ENCODE measurements at places on chromosomes 2 and 18.

DNA sequence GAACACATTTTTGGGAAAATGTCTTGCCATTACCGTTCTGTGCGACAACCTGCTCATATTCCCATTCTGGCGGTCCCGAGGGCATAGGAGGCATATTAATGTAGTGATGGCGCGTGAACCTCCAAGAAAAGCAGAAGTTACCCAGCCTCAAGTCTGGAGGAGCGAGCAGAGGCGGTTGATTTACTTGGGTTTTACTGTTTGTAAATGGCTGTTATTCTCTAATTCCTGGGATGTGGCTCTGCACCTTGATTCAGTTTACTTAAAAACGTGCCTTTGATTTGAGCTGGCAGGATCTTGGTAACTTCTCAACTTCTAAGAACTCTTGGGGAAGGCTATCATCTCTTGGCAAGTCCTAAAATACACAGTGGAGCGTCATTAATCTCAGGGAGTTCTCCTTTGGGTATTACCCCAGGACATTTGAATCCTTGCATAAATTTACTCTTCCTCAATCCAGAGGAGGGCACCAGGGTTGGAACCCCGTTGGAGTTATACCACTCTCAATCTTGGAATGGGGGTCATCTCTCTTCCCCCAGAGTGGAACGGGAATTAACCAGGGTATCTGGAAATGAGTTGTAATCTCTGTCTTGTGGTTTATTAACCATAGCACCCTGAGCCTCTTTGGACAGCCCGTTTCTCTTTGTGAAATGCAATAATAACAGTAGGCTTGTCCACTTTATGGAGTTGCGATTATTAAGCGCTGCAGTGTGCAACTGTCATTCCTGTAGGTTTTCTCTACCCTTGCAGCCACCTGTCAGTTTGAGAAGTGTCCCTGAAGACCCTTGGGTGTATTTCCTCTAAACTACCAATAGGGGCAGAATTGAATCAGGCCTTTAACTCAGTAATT, 2.1 kb downstream of the HK2 start:
- no peaks in the 10 kb centered on the region for H3K36me3 ChIP-seq
- no peak overlapping the region for H3K27ac ChIP-seq
- DNase-seq, result peak; percentile 29
- H3K4me1 ChIP-seq, result peaks cover 13% of the 10 kb centered on the region
- H3K4me3 ChIP-seq, result peak overlapping the region; percentile 79

GRCh38 chr2:41111836-41112627, 660.1 kb upstream of the SLC8A1 start:
- no peak for DNase-seq
- H3K27me3 ChIP-seq, result no peaks in the 10 kb centered on the region
- no peaks in the 10 kb centered on the region for H3K36me3 ChIP-seq
- no peak overlapping the region for H3K4me3 ChIP-seq
- H3K27ac ChIP-seq, result no peak overlapping the region

- H3K4me1 ChIP-seq, result no peaks in the 10 kb centered on the region
- no peak for DNase-seq
- no peak overlapping the region for H3K4me3 ChIP-seq
- H3K27me3 ChIP-seq, result no peaks in the 10 kb centered on the region
- H3K27ac ChIP-seq, result no peak overlapping the region
These were observed 288.9 kb upstream of the ETAA1 start for GRCh38 chr2:67108231-67108630.

DNA sequence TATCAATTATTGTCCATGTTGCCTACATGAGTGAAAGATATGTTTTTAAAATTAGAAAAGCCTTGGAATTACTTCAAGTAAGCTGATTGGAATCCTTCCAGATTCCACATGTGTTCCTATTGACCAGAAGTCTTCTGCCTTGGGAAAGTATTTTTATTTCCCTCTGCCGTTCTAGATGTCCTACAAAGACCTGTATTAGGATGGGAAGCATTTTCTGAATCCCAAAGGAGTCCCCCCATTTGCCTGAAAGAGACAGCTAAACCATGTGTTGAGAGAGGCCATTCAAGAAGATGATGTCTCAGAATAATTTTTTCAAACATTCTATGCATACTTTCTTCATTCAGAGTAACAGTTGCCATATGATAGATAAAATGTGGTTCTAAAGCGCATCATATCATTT, 19.0 kb upstream of the MYO1B start:
- H3K36me3 ChIP-seq, result no peaks in the 10 kb centered on the region
- H3K27ac ChIP-seq, result no peak overlapping the region
- H3K4me1 ChIP-seq, result peaks cover 20% of the 10 kb centered on the region
- peak; percentile 34 for DNase-seq
- no peak overlapping the region for H3K4me3 ChIP-seq
